Endodermal cell (in vitro differentiated cells): ENCODE measurements at places on chromosomes 3 and 15. TPM values are rescaled to one million over a fixed set of nuclear protein-coding genes. Genes with fewer than 3 reads are reported as not detected.

- H3K36me3 ChIP-seq = no peaks in the 10 kb centered on the region
- no peak overlapping the region for H3K27ac ChIP-seq
- no peaks in the 10 kb centered on the region for H3K27me3 ChIP-seq
- no peak for DNase-seq
Measured at GRCh38 chr3:81416812-81417211, 344.6 kb downstream of the GBE1 start.

The RBPMS2 gene
- total RNA-seq = 131 and 134 TPM in 2 replicates

- no peak for DNase-seq
- no peaks in the 10 kb centered on the region for H3K4me1 ChIP-seq
- no peak overlapping the region for H3K27ac ChIP-seq
Measured at GRCh38 chr15:39508536-39508935, 72.3 kb upstream of the THBS1 start.

DNA sequence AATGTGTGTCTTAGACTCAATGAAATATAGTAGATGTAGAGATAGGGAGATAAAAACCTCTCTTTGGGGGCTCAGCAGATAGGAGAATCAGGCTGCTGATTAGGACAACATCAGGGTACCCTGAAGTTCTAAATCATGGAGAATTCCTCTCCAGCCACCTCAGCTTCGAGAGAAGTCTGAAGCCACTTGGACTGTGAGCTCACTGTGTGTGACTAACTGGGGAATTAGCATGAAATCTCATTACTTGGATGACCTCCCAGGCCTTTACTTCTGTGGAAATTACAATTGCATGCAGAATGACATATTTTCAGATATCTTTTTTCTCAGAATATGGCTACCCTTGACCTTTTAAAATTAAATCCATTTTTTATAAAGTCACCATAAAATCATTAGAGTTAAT, 128.0 kb upstream of the MRPL3 start:
- no peaks in the 10 kb centered on the region for H3K27me3 ChIP-seq
- no peak overlapping the region for H3K4me3 ChIP-seq
- no peaks in the 10 kb centered on the region for H3K36me3 ChIP-seq
- no peak for DNase-seq
- H3K4me1 ChIP-seq = no peaks in the 10 kb centered on the region

GRCh38 chr3:69322158-69322509, 63.8 kb downstream of the FRMD4B start:
- DNase-seq = no peak
- no peaks in the 10 kb centered on the region for H3K36me3 ChIP-seq
- H3K4me3 ChIP-seq = no peak overlapping the region
- H3K4me1 ChIP-seq = no peaks in the 10 kb centered on the region
- no peak overlapping the region for H3K27ac ChIP-seq

- no peak overlapping the region for H3K4me3 ChIP-seq
- no peaks in the 10 kb centered on the region for H3K4me1 ChIP-seq
- no peaks in the 10 kb centered on the region for H3K36me3 ChIP-seq
- no peaks in the 10 kb centered on the region for H3K27me3 ChIP-seq
Measured at GRCh38 chr3:117305681-117306080, 596.1 kb downstream of the TUSC7 start.

DNA sequence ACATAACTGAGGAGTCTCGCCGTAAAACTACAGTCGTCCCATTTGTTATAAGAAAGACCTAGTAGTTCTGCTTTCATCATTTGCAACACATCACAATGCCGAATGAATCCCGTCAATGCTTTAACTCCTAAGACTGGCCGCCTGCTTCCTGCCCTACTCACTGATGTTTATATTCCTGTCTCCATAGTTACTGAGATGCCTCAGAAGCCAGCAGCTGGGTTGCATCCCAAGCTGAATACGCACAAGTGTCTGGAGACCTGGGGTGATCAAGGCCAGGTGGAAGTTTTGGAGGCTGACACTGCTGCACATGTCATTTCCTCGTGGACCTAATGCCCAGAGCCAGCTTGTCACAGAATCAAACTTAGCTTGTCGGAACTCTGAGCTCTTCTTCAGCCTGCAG, 95.2 kb upstream of the UBE2E1 start:
- no peak overlapping the region for H3K4me3 ChIP-seq
- peak; percentile 79 for DNase-seq
- H3K36me3 ChIP-seq = no peaks in the 10 kb centered on the region
- H3K27me3 ChIP-seq = no peaks in the 10 kb centered on the region
- H3K27ac ChIP-seq = no peak overlapping the region

- no peaks in the 10 kb centered on the region for H3K27me3 ChIP-seq
- H3K36me3 ChIP-seq = no peaks in the 10 kb centered on the region
- DNase-seq = no peak
- no peaks in the 10 kb centered on the region for H3K4me1 ChIP-seq
- no peak overlapping the region for H3K4me3 ChIP-seq
Measured at GRCh38 chr15:51121118-51121517, 26.4 kb upstream of the TNFAIP8L3 start.

The ALPK3 gene
- 32.1 to 68.0 TPM (median 57.8 TPM) in 3 replicates for total RNA-seq

DNA sequence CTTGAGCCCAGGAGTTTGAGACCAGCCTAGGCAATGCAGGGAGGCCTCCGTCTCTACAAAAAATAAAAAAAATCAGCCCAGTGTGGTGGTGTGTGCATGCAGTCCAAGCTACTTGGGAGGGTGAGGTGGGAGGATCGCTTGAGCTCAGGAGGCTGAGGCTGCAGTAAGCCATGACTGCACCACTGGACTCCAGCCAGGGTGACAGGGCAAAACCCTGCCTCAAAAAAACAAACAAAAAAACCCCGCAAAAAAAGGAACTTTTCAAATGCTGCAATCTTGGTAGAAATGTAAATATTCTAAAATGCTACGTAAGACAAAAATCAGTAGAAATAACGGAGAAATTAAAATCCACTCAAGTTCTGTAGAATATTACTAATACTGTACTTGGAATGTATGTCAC, 108.1 kb upstream of the MELTF start:
- DNase-seq = no peak
- H3K4me1 ChIP-seq = no peaks in the 10 kb centered on the region
- H3K27me3 ChIP-seq = no peaks in the 10 kb centered on the region
- no peak overlapping the region for H3K4me3 ChIP-seq

DNA sequence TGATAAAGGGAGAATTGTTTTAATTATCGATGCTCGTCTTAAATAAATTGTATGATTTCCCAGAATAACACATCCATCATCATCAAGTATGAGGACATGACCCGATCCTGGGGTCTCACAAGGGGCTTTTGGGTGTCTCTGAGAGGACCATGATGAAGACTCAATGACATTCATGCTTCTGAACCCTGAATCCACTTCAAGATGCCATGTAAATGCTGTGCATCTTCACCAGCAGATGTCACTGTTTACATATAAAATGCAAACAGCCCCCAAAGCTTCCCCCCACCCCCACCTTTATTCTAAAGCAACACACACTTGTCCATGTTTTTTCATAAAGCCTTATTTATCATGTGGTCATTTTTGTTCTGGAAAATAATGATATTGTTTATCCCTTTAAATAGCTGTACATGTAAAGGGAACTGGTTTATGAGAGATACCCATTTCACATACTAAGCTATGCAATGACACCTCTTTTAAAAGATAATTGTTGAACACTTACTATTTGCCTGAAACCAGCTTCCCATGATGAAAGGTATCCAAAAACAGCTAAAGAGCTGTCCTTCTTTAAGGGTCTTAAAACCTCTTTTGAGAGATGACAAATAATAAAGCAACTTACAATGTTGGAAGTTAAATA, 69.7 kb upstream of the UBE3A start:
- DNase-seq = no peak
- no peak overlapping the region for H3K4me3 ChIP-seq
- H3K4me1 ChIP-seq = peaks cover 3% of the 10 kb centered on the region
- H3K27ac ChIP-seq = no peak overlapping the region
- no peaks in the 10 kb centered on the region for H3K36me3 ChIP-seq

GRCh38 chr15:99086327-99086667, 18.6 kb upstream of the SYNM start:
- H3K4me3 ChIP-seq = no peak overlapping the region
- no peaks in the 10 kb centered on the region for H3K4me1 ChIP-seq
- no peak overlapping the region for H3K27ac ChIP-seq
- no peaks in the 10 kb centered on the region for H3K27me3 ChIP-seq

GRCh38 chr15:57548835-57549234, 42.9 kb upstream of the MYZAP start:
- DNase-seq = peak; percentile 46
- no peak overlapping the region for H3K4me3 ChIP-seq
- no peaks in the 10 kb centered on the region for H3K27me3 ChIP-seq
- peaks cover 16% of the 10 kb centered on the region for H3K4me1 ChIP-seq
- H3K36me3 ChIP-seq = peaks cover 86% of the 10 kb centered on the region

The CHRNA3 gene
- total RNA-seq = 1.6 to 16.9 TPM (median 3.5 TPM) in 3 replicates

GRCh38 chr3:140845882-140846281, 95.8 kb upstream of the SLC25A36 start:
- no peaks in the 10 kb centered on the region for H3K27me3 ChIP-seq
- H3K4me3 ChIP-seq = no peak overlapping the region
- H3K36me3 ChIP-seq = no peaks in the 10 kb centered on the region
- no peaks in the 10 kb centered on the region for H3K4me1 ChIP-seq

DNA sequence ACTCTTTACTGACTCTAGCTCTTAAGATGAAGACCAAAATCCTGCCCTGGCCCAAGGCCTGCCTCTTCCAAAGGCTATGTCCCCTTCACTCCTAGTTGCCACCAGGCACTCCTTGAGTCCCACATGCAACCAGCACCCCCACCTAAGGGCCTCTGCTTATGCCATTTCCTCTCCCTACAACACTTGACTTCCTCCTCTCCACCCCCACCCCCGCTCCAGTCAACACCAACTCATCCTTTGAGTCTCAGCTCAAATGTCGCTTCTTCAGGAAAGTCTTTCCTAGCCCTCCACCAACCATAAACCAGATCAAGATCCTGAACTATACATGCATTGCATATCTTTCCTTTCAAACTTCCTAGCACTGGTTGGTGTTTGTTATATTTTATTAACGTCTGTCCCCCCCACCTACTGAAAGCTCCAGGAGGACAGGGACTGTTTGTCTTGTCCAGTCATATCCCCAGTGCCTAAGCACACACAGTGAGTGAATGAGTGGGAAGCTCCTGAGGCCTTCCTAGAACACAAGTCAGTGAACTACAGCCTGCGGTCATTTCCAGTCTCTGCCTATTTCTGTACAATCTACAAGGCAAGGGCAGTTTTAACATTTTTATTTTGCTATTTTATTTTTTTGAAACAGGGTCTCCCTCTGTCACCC, 7.3 kb downstream of the TBC1D2B start:
- H3K36me3 ChIP-seq = no peaks in the 10 kb centered on the region
- H3K4me1 ChIP-seq = no peaks in the 10 kb centered on the region
- DNase-seq = no peak
- H3K27ac ChIP-seq = no peak overlapping the region
- no peak overlapping the region for H3K4me3 ChIP-seq

The ST3GAL6 gene
- 7.3 and 9.9 TPM in 2 replicates for total RNA-seq

DNA sequence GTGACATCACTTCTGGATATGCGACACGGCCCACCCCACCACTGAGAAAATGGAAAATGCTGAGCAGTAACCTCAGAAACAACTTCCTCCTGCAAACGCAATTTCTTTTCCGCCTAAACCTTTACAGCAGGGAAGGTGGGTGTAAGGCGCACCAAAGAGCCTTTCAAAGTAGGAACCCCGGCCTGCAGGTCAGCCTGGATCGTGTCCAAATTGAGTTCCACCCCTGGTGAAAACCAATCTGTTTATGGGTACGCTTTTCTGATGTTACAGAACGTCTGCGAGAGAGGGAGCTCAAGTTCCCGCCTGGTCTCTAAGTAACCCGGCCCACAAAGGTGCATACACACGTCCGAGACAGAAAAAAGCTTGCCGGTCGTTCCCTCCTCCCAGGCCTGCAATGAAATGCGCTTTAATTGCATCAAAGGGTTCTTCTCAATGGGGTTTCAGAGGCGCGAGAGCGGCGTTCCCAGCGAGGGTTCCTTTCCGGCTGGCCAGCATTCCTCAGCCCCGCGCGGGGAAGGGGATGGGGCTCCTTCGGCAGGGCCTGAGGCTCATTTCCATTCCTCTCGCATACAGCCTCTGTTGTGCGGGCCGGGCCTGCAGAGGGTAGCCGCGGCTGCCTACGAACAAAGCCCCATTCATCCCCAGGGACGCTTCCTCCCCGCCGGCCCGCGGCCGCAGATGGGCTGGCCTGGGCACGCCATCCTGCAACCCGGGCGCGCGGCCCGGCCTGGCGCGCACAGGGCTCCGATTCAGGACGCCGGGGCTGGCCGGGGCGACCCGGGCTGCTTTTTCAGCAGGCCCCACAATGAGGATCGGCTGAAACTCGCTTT, 138.1 kb downstream of the TMCO5A start:
- no peaks in the 10 kb centered on the region for H3K27me3 ChIP-seq
- peak; percentile 96 for DNase-seq
- H3K36me3 ChIP-seq = no peaks in the 10 kb centered on the region

- H3K36me3 ChIP-seq = no peaks in the 10 kb centered on the region
- H3K4me3 ChIP-seq = no peak overlapping the region
- DNase-seq = no peak
- peaks cover 28% of the 10 kb centered on the region for H3K27me3 ChIP-seq
Measured at GRCh38 chr3:24158761-24159454, 213.8 kb downstream of the NR1D2 start.

The TRPM1 gene
- not detected in 3 replicates for total RNA-seq

The LHFPL4 gene
- total RNA-seq = 1.1 TPM in 2 replicates

GRCh38 chr15:27903405-27903804, 195.7 kb downstream of the OCA2 start:
- H3K4me3 ChIP-seq = no peak overlapping the region
- no peaks in the 10 kb centered on the region for H3K36me3 ChIP-seq
- H3K27ac ChIP-seq = no peak overlapping the region
- H3K4me1 ChIP-seq = no peaks in the 10 kb centered on the region

DNA sequence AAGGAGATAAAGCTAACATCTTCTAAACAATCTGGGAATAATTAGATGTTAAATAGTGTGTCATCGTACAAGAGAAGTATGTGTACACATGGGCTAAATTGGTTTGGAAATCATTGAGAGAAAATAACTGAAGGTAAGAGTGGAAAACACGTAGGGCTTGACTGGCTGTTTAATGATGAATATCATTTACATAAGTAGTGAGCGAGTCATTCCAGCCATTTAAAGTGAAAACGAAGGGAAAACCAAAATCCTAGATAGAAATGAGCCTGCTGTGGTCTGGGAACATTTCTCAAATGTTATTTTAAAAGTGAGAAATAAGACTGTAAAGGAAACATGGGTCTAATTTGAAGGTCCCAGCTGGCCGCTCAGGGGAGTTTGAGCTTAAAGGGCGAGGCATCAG, 41.9 kb upstream of the KCNMB2 start:
- DNase-seq = no peak
- peaks cover 4% of the 10 kb centered on the region for H3K4me1 ChIP-seq
- H3K27ac ChIP-seq = no peak overlapping the region
- H3K4me3 ChIP-seq = no peak overlapping the region

The EOMES gene
- total RNA-seq = 271 and 283 TPM in 2 replicates

DNA sequence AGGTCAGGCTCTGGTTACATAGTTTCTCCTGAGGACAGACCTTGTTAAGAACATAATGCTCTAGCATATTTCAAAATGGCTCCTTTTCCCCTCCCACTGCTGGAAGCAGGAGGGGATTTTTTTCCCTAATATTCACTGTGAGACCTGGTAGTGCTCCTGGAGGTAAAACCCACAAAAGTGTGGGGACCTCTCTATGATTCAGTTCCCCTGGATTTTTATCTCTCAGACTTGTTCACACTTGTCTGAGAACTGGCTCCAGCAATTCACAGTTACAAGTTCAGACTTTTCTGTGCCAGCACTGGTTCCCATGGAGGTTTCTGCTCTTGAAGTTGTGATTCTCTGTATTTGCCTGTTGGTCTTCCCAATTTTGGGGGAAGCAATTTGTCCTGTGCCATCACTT, 36.3 kb upstream of the PCOLCE2 start:
- H3K36me3 ChIP-seq = no peaks in the 10 kb centered on the region
- no peaks in the 10 kb centered on the region for H3K27me3 ChIP-seq
- no peaks in the 10 kb centered on the region for H3K4me1 ChIP-seq

The MGLL gene
- total RNA-seq = 0.44 TPM in 1 of 3 replicates, not detected in the others
